Osteocyte (in vitro differentiated cells): ENCODE measurements at places on chromosomes 4 and X. TPM values are rescaled to one million over a fixed set of nuclear protein-coding genes. Genes with fewer than 3 reads are reported as not detected.

- no peak overlapping the region for H3K4me3 ChIP-seq
- peak overlapping the region; percentile 23 for H3K27ac ChIP-seq
- peaks cover 38% of the 10 kb centered on the region for H3K36me3 ChIP-seq
- H3K4me1 ChIP-seq: peaks cover 32% of the 10 kb centered on the region
- DNase-seq: no peak
These were observed 101.4 kb downstream of the AFAP1 start for GRCh38 chr4:7838136-7838782.

DNA sequence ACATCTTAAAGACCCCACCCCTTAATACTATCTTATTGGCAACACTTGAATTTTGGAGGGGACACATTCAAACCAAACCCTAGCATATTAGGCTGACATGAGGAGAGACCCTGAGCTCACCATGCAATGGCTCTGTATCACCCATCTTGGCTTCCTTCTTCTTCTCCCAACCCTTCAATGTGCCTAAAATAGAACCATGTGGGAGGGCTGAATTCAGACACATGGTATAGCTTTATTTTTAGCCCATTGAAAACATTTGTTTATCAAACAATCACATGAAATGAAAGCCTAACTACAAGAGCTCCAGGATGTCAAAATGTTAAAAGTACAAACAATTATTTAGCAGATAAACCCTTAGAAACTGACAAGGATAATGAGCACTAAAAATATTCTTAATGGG is 81.6 kb downstream of the RASL11B start:
- no peaks in the 10 kb centered on the region for H3K27me3 ChIP-seq
- no peak for DNase-seq
- no peak overlapping the region for H3K27ac ChIP-seq
- H3K4me1 ChIP-seq: no peaks in the 10 kb centered on the region
- H3K4me3 ChIP-seq: no peak overlapping the region
- no peaks in the 10 kb centered on the region for H3K36me3 ChIP-seq

- H3K4me3 ChIP-seq: no peak overlapping the region
- no peaks in the 10 kb centered on the region for H3K4me1 ChIP-seq
- no peaks in the 10 kb centered on the region for H3K36me3 ChIP-seq
- no peak overlapping the region for H3K27ac ChIP-seq
- no peak for DNase-seq
These were observed 5.8 kb downstream of the WAS start for GRCh38 chrX:48689208-48689920.

DNA sequence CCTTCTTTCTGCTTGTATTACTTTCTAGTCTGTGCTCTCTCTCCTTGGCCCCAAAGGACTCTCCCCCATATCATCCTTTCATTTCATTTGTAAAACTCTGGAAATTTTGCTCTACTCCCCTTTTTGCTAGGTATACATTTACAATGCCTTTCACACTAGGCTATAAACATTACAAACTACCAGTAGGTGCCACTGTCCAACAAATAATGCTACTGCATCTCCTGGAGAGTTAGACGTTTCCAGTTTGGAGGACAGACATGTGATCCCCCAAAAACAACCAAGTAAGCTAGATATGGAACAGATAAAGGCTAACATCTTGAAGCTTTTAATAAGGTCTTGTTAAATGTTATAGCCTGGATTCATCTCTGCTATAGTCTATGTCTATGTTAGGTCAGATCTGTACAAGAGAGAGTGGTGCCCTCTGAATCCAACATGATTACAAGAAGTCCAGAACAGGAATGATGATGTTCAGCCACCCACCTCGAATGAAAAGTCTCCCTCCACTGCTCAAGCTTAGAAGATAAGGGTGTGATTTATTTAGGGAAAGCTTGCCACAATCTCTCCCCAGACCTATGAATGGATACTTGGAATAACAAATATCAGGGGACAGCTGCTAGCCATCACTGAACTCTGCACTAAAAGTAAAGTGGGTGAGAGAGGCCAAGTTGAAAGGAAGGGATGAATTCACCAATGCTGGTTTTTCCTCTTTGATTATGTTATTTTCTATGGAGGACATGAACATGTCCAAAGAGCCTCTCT is 14.3 kb downstream of the CBR4 start:
- no peak for DNase-seq
- H3K4me3 ChIP-seq: no peak overlapping the region
- no peak overlapping the region for H3K27ac ChIP-seq
- no peaks in the 10 kb centered on the region for H3K27me3 ChIP-seq
- H3K36me3 ChIP-seq: peaks cover 16% of the 10 kb centered on the region

GRCh38 chr4:177229331-177229730 is 80.3 kb upstream of the NEIL3 start:
- DNase-seq: no peak
- peak overlapping the region; percentile 50 for H3K4me3 ChIP-seq
- peak overlapping the region; percentile 46 for H3K27ac ChIP-seq
- no peaks in the 10 kb centered on the region for H3K36me3 ChIP-seq
- H3K27me3 ChIP-seq: no peaks in the 10 kb centered on the region

GRCh38 chrX:1336948-1337779 is 579 bp downstream of the IL3RA start:
- DNase-seq: no peak
- H3K27ac ChIP-seq: peak overlapping the region; percentile 72
- peak overlapping the region; percentile 63 for H3K4me3 ChIP-seq
- H3K36me3 ChIP-seq: no peaks in the 10 kb centered on the region
- H3K27me3 ChIP-seq: peaks cover 3% of the 10 kb centered on the region
- H3K4me1 ChIP-seq: peaks cover 8% of the 10 kb centered on the region

GRCh38 chrX:12489341-12489740 is 301.9 kb upstream of the PRPS2 start:
- H3K4me1 ChIP-seq: no peaks in the 10 kb centered on the region
- DNase-seq: no peak
- no peaks in the 10 kb centered on the region for H3K27me3 ChIP-seq

DNA sequence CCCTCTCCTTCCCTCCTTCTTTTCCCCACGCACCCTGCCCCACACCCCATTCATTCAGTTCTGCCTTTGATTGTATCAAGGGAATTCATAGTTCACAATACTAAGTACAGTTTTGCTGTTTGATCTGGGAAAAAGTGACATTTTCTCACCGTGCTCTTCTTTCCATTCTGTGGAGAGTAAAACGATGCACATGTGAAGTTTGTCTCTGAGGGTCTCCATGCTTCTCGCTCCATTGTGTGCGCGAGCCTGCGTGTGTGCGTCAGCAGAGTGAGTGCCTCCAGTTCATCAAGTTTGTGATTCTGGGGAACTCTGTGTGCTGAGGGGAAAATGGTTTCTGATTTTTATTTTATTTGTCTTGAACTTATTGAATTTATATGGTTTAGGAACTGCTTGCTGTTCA is 1.9 kb downstream of the STK26 start:
- no peaks in the 10 kb centered on the region for H3K36me3 ChIP-seq
- H3K4me1 ChIP-seq: peaks cover 26% of the 10 kb centered on the region
- H3K27me3 ChIP-seq: no peaks in the 10 kb centered on the region
- H3K4me3 ChIP-seq: peak overlapping the region; percentile 57
- no peak overlapping the region for H3K27ac ChIP-seq

DNA sequence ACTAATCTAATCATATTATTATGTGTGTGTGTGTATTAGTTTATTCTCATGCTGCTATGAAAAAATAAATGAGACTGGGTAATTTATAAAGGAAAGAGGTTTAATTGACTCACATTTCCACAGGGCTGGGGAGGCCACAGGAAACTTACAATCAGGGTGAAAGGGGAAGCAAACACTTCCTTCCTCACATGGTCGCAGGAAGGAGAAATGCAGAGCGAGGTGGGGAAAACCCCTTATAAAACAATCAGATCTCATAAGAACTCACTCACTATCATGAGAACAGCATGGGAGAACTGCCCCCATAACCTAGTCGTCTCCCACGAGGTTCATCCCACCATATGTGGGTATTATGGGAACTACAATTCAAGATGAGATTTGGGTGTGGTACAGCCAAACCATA is 190.9 kb upstream of the TAPT1 start:
- DNase-seq: no peak
- no peaks in the 10 kb centered on the region for H3K36me3 ChIP-seq
- no peaks in the 10 kb centered on the region for H3K4me1 ChIP-seq

DNA sequence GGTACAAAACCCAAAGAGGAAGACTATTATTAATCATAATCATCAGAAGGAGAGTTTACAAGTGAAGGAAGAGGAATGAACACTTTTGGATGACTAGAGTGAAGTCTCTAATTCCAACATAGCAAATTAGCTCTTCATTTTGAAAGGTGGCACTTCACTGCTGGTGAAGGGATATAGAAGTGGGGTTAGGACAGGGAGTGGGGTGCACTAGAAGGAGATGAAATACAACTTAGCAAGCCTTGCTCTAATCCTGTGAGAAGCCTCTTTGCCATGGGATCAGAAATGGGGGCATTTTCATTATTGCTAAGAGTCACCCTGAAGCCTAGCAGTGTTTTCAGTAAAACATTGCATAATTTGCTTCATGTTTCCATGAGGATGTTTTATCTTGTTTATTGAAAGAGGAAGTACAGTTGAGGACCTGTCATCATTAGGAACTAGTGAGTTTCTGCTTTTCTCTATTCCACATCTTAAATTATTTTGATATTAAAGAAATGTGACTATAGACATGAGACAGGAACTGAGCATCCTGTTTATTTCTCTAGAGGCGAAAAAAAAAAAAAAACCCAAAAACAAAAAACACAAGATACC is 9.3 kb upstream of the GRPR start:
- peaks cover 38% of the 10 kb centered on the region for H3K4me1 ChIP-seq
- DNase-seq: no peak
- H3K36me3 ChIP-seq: no peaks in the 10 kb centered on the region
- H3K27me3 ChIP-seq: peaks cover 22% of the 10 kb centered on the region

GRCh38 chrX:136531951-136532350 is at the start of gene VGLL1:
VGLL1 (plus strand) TSS chrX:136532215; CDS start chrX:136536021, 3,806 bp downstream.
- no peak within 1 kb of the TSS for H3K4me3 ChIP-seq
- no peak for DNase-seq
- H3K36me3 ChIP-seq: no peaks in the 10 kb centered on the region
- H3K4me1 ChIP-seq: no peaks in the 10 kb centered on the region
- H3K27me3 ChIP-seq: peaks cover 5% of the 10 kb centered on the region

DNA sequence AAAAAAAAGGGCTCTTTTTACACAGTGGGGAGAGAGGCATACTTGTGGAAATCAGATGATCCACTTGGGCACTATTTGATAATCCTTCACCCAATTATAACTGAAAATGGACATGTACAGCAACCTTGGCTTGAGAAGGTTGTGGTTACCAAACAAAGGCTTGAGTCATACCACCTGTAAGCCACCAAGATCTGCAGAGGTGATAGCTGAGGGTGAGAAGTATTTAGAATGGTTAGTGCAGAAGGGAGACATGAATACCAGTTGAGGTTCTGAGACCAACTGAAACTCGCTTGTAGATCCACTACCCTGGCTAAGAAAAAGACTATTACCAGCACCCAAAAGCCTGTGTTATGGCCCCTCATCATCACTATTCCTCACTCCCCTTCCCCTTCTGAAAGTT is 614.0 kb downstream of the STIM2 start:
- no peak for DNase-seq
- H3K4me1 ChIP-seq: no peaks in the 10 kb centered on the region
- no peaks in the 10 kb centered on the region for H3K27me3 ChIP-seq
- no peak overlapping the region for H3K27ac ChIP-seq

DNA sequence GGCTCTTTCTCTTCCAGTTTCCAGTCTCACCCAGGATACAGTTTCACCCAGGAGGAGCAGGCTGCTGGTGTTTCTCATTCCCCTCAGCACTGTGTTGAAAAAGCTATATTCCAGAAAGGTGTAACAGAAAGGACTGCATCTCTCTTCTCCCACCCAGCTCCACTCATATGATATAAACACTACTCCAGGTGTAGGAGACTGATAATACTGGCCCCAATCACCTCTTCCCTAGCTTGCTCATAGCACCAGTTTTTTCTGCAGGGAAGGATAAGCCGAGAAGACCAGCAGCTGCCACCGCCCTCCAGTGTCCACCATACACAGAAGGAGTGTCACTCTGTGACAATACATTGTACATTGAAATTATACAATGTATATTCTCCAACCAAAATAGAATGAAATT is 105.5 kb upstream of the STK26 start:
- no peak for DNase-seq
- H3K4me1 ChIP-seq: no peaks in the 10 kb centered on the region
- H3K4me3 ChIP-seq: no peak overlapping the region
- H3K27me3 ChIP-seq: peaks cover 8% of the 10 kb centered on the region

GRCh38 chr4:186104890-186105646 is 564 bp downstream of the FAM149A start:
- peaks cover 5% of the 10 kb centered on the region for H3K4me1 ChIP-seq
- no peak for DNase-seq
- peaks cover 45% of the 10 kb centered on the region for H3K27me3 ChIP-seq
- peak overlapping the region; percentile 64 for H3K4me3 ChIP-seq
- H3K27ac ChIP-seq: no peak overlapping the region

- no peak overlapping the region for H3K27ac ChIP-seq
- H3K4me3 ChIP-seq: no peak overlapping the region
- no peak for DNase-seq
- H3K36me3 ChIP-seq: no peaks in the 10 kb centered on the region
- no peaks in the 10 kb centered on the region for H3K4me1 ChIP-seq
These were observed 367.0 kb upstream of the ATOH1 start for GRCh38 chr4:93461541-93461940.

DNA sequence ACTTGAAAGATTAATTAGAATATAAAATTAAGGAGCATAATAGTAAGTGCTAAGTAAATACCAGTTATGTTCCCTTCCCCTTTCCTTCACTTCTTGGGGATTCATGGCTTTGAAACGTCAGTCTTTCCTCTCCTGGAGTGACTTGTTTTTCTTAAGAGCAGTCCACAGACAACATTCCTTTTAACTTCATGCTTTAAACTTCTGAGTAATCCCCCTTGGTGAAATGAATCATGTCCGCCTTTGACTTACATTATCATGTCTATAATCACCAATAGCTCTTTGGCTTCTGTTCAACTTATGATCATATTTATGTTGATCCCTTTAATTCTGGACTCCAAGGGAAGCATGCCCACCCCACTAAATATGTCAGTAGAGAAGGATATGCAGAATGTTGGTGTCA is 1012.1 kb upstream of the SLIT2 start:
- no peaks in the 10 kb centered on the region for H3K27me3 ChIP-seq
- no peak overlapping the region for H3K4me3 ChIP-seq
- peaks cover 8% of the 10 kb centered on the region for H3K4me1 ChIP-seq
- H3K27ac ChIP-seq: no peak overlapping the region

EMCN gene
- 3.3 and 4.1 TPM in 2 replicates for total RNA-seq

OTUD4 gene
- 35.0 and 36.1 TPM in 2 replicates for total RNA-seq

ETDA gene
- total RNA-seq: not detected in 2 replicates

TLR10 gene
- not detected in 2 replicates for total RNA-seq

EDA gene
- total RNA-seq: not detected in 2 replicates

ARHGAP6 gene
- 3.5 and 4.2 TPM in 2 replicates for total RNA-seq

SPATA18 gene
- 11.9 and 13.4 TPM in 2 replicates for total RNA-seq
